ENCODE measurements at places on chromosomes 7 and 10.

DNA sequence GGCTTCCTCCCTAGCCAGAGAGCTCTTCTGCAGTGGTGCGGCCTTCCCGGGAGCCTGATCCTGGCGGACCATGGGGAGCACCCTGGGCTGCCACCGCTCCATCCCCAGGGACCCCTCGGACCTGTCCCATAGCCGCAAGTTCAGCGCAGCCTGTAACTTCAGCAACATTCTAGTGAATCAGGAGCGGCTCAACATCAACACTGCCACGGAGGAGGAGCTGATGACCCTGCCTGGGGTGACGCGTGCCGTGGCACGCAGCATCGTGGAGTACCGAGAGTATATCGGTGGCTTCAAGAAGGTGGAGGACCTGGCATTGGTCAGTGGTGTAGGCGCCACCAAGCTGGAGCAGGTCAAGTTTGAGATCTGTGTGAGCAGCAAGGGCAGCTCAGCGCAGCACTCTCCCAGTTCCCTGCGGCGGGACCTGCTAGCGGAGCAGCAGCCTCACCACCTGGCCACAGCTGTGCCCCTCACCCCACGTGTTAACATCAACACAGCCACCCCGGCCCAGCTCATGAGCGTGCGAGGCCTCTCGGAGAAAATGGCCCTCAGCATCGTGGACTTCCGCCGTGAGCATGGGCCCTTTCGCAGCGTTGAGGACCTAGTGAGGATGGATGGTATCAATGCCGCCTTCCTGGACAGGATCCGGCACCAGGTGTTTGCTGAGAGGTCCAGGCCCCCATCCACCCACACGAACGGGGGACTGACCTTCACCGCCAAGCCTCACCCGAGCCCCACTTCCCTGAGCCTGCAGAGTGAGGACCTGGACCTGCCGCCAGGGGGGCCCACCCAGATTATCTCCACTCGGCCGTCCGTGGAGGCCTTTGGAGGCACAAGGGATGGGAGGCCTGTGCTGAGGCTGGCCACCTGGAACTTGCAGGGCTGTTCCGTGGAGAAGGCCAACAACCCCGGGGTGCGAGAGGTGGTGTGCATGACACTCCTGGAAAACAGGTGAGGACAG lies 1.5 kb downstream of the EEPD1 start:
- DNase-seq, result no peak

- DNase-seq, result no peak
Observed at GRCh38 chr10:78510566-78511323, 477.1 kb downstream of the RPS24 start.

DNA sequence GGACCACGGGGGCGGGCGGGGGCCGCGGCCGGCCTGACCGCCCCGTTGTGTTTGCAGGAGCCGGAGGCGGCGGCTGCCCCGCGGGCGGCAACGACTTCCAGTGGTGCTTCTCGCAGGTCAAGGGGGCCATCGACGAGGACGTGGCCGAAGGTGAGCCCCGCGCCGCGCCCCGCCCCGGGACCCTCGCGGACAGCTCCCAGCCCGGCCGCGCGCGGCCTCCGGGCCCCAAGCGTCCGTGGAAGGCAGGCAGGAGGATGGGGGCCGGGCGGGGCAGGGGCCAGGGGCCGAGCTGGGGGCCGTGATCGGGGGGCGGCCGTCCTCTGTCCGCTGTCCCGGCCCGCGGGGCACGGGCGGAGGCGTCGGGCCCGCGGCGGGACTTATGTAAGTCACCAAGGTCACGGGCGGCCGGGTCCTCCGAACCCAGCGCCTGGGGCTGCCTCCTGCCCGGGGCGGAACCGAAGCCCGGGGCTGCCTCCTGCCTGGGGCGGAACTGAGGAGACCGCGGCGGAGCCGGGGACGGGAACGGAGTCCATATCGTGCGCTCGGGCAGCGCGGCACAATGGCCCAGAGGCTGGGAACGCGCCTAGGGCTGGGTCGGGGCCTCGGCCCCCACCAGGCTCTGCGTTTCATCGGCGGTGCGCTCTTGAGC lies 497 bp downstream of the PPP2R2D start:
- DNase-seq, result peak; percentile 9

- DNase-seq, result no peak
Observed at GRCh38 chr10:129534826-129535225, 67.8 kb downstream of the MGMT start.

DNA sequence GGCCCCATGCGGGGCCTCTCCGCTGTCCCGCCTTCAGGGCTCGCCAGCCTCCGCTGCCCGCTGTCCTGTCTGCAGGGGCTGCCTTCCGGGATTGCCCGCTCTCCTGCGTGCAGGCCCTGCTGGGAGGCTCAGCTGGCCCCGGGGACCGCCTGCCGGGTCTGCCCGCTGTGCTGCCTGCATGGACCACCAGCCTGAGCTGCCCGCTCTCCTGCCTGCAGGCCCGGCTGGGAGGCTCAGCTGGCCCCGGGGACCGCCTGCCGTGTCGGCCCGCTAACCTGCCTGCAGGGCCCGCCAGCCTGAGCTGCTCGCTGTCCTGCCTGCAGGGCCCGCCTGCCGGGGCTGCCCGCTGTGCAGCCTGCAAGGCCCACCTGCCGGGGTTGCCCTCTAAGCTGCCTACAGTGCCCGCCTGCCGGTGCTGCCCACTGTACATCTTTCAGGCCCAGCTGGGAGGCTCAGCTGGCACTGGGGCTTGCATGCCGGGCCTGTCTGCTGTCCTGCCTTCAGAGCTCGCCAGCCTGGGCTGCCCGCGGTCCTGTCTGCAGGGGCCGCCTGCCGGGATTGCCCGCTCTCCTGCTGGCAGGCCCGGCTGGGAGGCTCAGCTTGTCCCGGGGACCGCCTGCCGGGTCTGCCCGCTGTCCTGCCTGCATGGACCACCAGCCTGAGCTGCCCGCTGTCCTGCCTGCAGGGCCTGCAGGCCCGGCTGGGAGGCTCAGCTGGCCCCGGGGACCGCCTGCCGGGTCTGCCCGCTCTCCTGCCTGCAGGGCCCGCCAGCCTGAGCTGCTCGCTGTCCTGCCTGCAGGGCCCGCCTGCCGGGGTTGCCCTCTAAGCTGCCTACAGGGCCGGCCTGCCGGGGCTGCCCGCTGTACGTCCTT lies 165.1 kb downstream of the GLRX3 start:
- no peak for DNase-seq

GRCh38 chr7:115357703-115357999 lies 435.8 kb downstream of the MDFIC start:
- DNase-seq, result no peak

GRCh38 chr10:52258799-52259425 lies 55.2 kb upstream of the DKK1 start:
- DNase-seq, result no peak

DNA sequence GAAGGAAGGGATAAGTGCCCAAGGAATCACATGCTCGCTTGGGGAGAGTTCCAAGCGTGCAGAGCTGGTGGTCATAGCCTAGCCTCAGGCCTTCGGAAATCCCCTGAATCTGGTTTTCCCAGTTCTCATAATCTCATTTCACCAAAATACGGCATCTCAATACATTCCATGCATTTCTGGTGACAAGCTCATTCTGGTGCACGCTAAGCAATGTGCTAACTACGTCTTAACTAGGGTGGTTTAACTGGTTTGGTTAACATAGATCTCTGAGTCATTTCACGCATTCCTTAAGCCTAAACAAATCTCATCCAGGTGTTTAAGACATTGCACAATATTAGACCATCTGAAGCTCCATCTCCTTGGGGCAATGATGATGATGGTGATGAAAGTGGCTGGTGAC lies 72.9 kb upstream of the STEAP1B start:
- no peak for DNase-seq

GRCh38 chr10:92850185-92850584 lies 1.9 kb downstream of the EXOC6 start:
- no peak for DNase-seq

GRCh38 chr10:15378569-15378968 lies 7.5 kb upstream of the FAM171A1 start:
- no peak for DNase-seq

DNA sequence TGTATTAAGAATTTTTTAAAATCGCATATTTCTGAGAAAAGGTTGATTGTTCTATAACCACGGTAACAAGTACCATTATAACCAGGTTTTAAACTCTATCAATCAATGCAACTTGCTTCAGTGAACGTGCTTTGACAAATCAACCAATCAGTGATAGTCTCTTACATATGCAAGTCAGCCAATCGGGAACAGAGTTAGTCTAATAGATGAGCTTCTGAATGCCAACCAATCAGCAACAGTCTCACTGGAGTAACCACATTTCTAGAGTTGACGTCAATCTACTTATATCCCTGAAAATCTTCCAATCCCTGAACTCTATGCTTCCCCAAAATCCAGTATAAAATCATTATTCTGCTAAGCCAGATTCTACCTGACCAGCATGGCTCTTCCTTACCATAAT lies 44.7 kb upstream of the TRUB1 start:
- no peak for DNase-seq

DNA sequence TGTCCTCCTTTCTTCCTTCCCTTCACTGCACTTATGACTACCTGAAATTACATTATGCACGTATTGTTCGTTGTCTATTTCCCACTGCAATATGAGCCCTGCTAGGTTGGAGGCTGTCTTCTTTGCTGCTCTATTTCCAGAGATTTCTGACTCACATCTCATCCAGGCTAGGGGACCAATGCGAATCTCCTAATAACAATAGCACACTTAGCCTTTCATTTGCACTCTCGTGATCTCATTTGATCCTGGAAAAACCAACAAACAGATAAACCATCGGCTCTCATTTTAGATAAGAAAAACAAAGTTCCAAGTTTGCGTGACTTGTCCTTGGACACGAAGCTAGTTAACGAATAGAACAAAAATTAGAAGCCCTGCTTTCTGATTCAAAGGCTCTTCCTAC lies 1.4 kb downstream of the ZNF438 start:
- DNase-seq, result no peak

GRCh38 chr7:85164376-85164775 lies 22.5 kb downstream of the SEMA3D start:
- DNase-seq, result no peak

DNA sequence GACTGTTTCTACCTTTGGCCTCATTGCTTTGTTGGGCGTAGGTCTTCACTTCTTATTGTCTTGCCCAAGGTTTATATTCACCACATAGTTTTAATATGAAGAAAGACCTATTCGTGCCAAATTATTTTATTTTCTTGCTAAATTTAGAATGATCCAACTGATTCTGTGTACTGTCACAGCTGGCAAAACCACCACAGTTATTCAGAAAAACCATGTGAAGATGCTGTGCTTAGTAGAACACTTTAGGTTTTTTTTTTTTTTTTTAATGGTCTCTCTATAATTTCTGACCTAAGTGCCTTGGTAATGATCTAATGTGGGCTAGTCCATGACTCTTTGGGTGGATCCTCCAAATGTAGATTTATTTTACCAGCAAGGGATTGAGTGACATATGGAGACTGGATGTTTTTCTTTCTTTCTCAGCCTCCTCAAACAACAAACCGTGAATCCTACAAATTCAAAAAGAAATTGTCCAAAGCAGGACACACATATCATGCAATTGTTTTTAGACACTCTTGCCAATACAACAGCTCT lies 243.8 kb downstream of the DYNC1I1 start:
- no peak for DNase-seq

- no peak for DNase-seq
Observed at GRCh38 chr7:129480674-129481363, 21.5 kb upstream of the SMKR1 start.

- no peak for DNase-seq
Observed at GRCh38 chr10:106949680-106950478, 214.6 kb downstream of the SORCS1 start.

DNA sequence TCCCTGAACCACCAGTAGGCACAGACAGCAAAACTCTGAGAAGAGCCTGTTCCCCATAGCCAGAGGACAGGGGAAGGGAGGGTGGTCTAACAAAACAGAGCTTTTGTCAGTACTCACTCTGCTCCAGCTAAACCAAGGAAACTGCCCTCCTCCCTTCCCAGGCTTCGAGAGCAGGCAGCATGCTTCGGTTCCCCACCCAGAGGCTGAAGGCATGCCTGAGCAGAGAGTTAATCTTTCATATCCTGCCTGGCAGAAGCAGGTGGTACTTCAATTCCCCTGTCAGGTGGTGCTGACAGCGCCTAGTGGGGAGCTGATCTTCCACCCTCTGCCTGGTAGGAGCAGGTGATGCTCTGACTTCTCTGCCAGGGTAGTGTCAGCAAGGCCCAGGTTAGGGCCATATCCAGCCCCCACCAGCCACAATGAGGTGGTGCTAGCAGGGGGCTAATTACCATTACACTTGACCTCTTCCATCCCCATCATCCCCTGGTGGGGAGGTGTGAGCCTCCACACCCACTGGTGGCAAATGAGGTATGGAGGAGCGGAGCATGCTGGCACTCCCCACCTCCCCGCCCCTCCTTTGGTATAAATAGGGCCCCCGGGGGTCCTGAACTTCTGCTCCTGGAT lies 35.1 kb downstream of the SDK1 start:
- no peak for DNase-seq

DNA sequence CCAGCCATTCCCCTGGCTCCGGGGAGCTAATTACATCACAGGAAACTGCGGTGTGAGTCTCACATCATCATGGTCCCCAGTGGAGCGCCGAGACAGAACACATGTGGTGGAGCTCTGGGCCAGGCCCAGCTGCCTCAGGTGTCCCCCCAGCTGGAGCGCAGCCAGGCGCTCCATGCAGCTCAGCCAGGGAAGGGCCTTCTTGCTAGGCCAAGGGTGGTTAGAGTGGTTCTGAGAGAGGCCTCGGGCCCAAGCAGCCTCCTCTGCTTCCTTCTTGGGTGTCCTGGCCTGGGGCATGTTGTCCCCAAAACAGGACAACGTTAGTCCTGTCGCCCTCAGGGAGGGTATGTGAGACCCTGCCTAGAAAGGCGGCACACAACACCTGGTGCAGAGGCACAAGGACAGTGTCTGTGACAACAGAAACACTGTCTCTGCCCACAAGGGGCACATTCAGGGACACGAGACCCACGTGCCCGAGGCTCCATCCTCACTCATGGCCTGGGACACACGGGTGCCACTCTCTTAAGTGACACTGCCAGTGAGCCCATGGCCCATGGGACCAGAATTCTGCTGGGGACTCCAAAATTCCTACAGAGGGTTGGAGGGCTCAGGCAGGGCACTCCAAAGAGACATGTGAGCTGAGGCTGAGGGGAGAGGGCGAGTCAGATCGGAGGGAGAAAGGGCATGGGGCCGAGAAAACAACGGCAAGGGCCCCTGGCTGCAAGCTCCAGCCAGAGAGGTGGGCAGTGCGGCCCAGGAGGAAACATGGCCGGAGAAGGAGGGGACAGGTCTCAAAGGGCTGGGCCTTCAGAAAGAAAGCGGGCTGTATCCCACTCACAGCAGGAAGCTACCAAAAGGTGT lies 37.0 kb upstream of the RET start:
- no peak for DNase-seq

- DNase-seq, result no peak
Observed at GRCh38 chr7:153616711-153617325, 435.4 kb upstream of the DPP6 start.

GRCh38 chr10:112872728-112873127 lies 77.3 kb upstream of the TCF7L2 start:
- DNase-seq, result no peak

Measured in KG1 (cell line).